Activated CD4-positive, alpha-beta T cell treated with anti-CD3 and anti-CD28 coated beads, Interleukin-2, amount 10 ng/mL, durations not matched to agents 24 days and 14 days (primary cell): ENCODE measurements at places on chromosomes 3 and 15. TPM values are rescaled to one million over a fixed set of nuclear protein-coding genes. Genes with fewer than 3 reads are reported as not detected.

- peaks cover 13% of the 10 kb centered on the region for H3K27me3 ChIP-seq
- DNase-seq, result no peak
- H3K4me3 ChIP-seq, result no peak overlapping the region
- H3K36me3 ChIP-seq, result no peaks in the 10 kb centered on the region
- no peaks in the 10 kb centered on the region for H3K4me1 ChIP-seq
Observed at GRCh38 chr3:148896062-148896461, 31.0 kb downstream of the CPA3 start.

DNA sequence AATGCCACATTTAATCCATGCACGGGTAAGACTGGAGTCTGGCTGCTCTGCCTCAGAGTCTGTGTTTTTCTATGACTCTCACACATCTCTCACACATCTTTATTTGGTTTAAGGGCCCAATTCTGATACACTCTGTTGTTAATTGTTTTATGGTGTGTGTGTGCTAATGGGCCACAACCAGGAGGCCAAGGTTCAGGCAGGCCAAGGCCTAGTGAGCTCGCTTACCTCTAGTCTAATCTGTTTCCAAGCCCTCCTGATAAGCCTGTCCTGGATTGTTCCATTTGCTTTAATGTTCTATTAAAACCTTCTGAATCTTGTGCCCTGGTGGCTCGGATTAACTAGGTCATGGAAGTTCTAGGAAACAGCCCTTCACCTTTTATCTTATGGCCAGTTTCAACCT lies 445.4 kb upstream of the DPH6 start:
- DNase-seq, result no peak
- H3K27ac ChIP-seq, result no peak overlapping the region
- no peaks in the 10 kb centered on the region for H3K4me1 ChIP-seq

GRCh38 chr3:194439881-194440550 lies 41.0 kb upstream of the GP5 start:
- DNase-seq, result no peak
- H3K27ac ChIP-seq, result no peak overlapping the region
- no peaks in the 10 kb centered on the region for H3K27me3 ChIP-seq
- H3K36me3 ChIP-seq, result peaks cover 82% of the 10 kb centered on the region
- no peak overlapping the region for H3K4me3 ChIP-seq

Gene CHRM5
- not detected in 2 replicates for total RNA-seq

Gene GABRA5
- total RNA-seq, result not detected in 2 replicates

Gene LTK
- not detected in 2 replicates for total RNA-seq

Gene ECE2
- not detected in 2 replicates for total RNA-seq

GRCh38 chr3:45185052-45185451 lies 38.9 kb upstream of the CDCP1 start:
- H3K27me3 ChIP-seq, result peaks cover 18% of the 10 kb centered on the region
- H3K4me1 ChIP-seq, result peaks cover 18% of the 10 kb centered on the region
- H3K27ac ChIP-seq, result no peak overlapping the region
- no peak overlapping the region for H3K4me3 ChIP-seq
- DNase-seq, result no peak

GRCh38 chr3:59857589-59858346 lies 807.9 kb upstream of the CFAP20DC start:
- peaks cover 30% of the 10 kb centered on the region for H3K36me3 ChIP-seq
- DNase-seq, result peak; percentile 91
- no peaks in the 10 kb centered on the region for H3K27me3 ChIP-seq
- H3K27ac ChIP-seq, result peak overlapping the region; percentile 59
- H3K4me1 ChIP-seq, result peaks cover 13% of the 10 kb centered on the region
- H3K4me3 ChIP-seq, result no peak overlapping the region

GRCh38 chr3:117518364-117518763 lies 808.8 kb downstream of the TUSC7 start:
- H3K36me3 ChIP-seq, result no peaks in the 10 kb centered on the region
- H3K4me1 ChIP-seq, result no peaks in the 10 kb centered on the region
- H3K27ac ChIP-seq, result no peak overlapping the region
- H3K4me3 ChIP-seq, result no peak overlapping the region
- no peak for DNase-seq
- no peaks in the 10 kb centered on the region for H3K27me3 ChIP-seq

DNA sequence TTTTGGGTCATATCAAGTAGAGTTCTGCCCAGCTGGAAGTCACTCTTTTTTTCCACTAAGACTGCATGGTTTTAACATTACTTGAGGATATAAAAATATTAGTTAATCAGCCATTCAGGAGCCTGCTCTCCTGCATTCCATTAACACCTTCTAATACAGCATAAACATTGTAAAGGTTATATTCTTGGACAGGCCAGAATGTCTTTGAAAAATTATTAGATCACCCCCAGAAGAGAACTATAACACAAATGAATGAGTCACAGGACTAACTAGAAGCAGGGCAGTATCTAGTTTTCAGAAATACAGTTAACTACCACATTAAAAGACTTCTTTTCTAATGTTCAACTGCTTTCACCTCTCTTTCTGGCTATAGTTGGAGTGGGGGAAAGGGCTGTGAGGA lies 80.9 kb downstream of the THBS1 start:
- H3K27me3 ChIP-seq, result peaks cover 38% of the 10 kb centered on the region
- DNase-seq, result no peak
- no peaks in the 10 kb centered on the region for H3K4me1 ChIP-seq
- H3K4me3 ChIP-seq, result no peak overlapping the region
- no peak overlapping the region for H3K27ac ChIP-seq

Gene ADPRH
- total RNA-seq, result 3.6 and 4.2 TPM in 2 replicates

- H3K27me3 ChIP-seq, result no peaks in the 10 kb centered on the region
- H3K27ac ChIP-seq, result no peak overlapping the region
- no peaks in the 10 kb centered on the region for H3K36me3 ChIP-seq
- H3K4me3 ChIP-seq, result no peak overlapping the region
- DNase-seq, result no peak
Observed at GRCh38 chr3:101229681-101230080, 90.7 kb downstream of the IMPG2 start.

Gene VEPH1
- not detected in 2 replicates for total RNA-seq

Gene EPHB1
- total RNA-seq, result 1.6 and 2.3 TPM in 2 replicates

DNA sequence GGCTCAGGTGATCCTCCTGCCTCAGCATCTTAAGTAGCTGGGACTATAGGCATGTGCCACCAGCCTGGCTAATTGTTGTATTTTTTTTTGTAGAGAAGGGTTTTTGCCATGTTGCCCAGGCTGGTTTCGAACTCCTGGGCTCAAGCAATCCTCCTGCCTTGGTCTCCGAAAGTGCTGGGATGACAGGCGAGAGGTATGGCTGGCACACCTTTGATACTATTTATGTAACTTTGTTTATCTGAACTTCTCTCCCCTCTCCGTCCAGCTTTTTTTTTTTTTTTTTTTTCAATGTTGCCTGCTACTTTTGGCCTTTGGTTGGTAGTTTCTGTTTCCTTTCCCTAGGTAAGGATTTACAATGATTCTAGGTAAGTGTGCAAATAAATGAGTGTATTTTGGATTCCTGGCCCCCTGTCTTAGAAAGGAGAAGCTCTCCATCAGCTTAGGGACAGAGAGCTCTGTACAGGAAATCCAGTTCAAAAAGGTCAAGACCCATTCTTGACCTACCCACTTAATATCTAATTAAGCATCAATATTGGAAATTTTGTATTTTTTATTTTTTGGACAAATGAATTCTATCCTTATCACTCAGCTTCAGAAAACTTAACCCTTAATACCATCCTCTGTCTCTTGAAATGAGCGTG lies 6.8 kb downstream of the ARL6IP5 start:
- DNase-seq, result no peak
- peak overlapping the region; percentile 97 for H3K27ac ChIP-seq
- H3K4me3 ChIP-seq, result peak overlapping the region; percentile 89
- no peaks in the 10 kb centered on the region for H3K27me3 ChIP-seq

DNA sequence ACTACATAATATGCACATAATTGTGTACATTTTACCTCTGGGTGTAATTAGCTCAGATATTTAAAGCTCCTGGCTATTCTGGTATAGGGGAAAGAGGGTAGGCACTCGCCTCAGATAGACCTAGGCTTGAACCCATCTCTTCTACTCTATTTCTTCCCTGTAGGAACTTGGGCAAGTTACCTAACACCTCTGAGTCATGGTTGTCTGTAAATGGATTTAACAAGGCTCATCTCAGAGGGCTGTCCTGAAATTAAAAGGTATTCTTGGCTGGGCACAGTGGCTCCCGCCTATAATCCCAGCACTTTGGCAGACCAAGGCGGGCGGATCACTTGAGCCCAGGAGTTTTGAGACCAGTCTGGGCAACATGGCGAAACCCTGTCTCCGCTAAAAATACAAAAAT lies 30.7 kb downstream of the NANOGP8 start:
- H3K27me3 ChIP-seq, result peaks cover 4% of the 10 kb centered on the region
- H3K36me3 ChIP-seq, result no peaks in the 10 kb centered on the region
- no peaks in the 10 kb centered on the region for H3K4me1 ChIP-seq
- H3K27ac ChIP-seq, result no peak overlapping the region
- no peak overlapping the region for H3K4me3 ChIP-seq

Gene TIGIT
- total RNA-seq, result 2.5 and 4.7 TPM in 2 replicates

GRCh38 chr3:17529677-17530076 lies 212.8 kb downstream of the TBC1D5 start:
- no peak overlapping the region for H3K4me3 ChIP-seq
- no peak for DNase-seq
- no peak overlapping the region for H3K27ac ChIP-seq
- H3K36me3 ChIP-seq, result no peaks in the 10 kb centered on the region
